ENCODE measurements at places on chromosomes 11 and 22.

DNA sequence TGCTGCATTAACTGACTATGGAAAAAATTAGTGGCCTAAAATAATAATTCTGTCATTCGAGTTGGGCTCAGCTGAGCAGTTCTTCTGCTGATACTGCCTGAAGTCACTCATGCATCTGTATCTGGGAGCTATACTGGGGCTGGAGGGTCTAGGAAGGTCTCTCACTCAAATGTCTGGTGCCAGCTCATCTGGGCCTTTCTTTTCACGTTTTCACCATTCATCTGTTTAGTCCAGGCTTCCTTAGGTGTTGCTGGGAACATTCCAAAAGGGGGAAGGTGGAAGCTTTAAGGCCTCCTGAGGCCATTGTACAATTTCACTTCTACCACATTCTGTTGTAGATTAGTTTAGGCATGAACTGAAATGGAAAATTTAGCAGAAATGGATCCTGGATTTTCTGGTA is 28.0 kb downstream of the YAP1 start:
- DNase-seq = no peak

GRCh38 chr11:1990872-1991578 is 6.6 kb downstream of the H19 start:
- no peak for DNase-seq

DNA sequence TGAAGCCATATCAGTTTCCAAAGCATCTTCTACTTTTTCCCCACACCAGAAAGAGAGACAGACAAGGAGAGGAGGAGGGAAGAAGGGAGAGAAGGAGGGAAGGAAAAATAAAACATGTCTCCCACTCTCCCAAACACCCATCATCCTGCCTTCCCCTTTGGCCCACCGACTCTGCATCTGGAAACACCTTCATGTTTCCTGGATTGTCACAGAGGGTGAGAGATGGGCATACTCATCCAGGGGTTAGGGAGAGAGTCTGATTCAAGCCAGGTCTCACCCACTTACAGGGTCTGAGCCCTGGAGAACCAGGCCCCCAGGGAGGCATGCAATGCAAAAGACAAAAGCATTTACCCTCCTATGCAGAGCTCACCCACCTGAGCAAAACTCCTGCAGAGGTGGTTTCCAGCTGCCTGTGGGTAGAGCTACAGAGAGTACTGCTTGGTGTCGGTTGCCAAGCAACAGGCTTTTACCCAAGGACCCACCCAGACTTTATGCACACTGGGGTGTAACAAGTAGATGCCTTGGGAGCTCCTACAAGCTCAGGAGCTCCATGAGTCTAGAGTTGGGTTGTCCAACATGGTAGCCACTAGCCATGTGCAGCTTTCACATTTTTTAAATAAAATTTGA is 33.4 kb downstream of the MN1 start:
- DNase-seq = no peak

DNA sequence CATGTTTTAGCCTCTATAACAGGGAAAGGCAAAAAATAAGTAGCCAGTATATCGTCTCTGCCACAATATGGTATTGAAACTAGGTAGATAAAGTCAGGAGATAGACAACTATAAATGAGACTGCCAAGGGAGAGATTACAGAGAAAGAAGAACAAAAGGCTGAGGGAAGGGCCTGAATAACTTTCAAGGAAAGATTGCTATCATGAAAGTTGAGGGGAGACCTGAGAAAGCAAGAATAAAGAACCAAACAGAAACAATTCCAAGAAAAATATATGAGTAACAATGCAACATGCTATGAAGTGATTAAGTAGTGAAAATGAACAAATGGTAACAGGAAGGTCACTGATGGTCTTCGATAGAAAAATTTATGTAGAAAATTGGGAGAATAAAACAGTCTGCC is 690.1 kb downstream of the METTL15 start:
- no peak for DNase-seq

DNA sequence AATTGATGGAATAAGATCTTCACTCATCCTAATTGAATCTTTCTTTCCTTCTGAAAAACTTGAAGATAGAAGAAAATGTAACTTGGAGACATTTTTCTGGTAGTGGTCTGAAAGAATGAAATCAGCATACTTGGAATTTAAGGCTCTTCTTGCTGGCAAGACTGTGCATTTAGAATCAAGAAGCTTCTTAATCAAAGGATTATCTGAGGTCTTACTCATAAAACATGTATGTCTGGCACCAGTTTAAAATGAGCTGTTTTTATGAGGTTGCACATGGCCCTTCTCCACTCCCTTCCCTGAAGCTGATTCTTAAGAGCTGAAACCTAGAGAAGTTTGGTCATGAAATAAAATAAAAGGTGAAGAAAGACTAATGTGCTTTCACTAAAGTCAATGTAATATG is 77.3 kb downstream of the ARHGEF12 start:
- DNase-seq = no peak

Data from activated CD4-positive, CD25-positive, alpha-beta regulatory T cell treated with anti-CD3 and anti-CD28 coated beads, Interleukin-2, amount 50 U/mL, for 72 hours (primary cell).